ENCODE measurements at places on chromosomes 5 and 9. TPM values are rescaled to one million over a fixed set of nuclear protein-coding genes. Genes with fewer than 3 reads are reported as not detected.

- DNase-seq = no peak
Observed at GRCh38 chr5:145465474-145466263, 369.5 kb downstream of the PRELID2 start.

DNA sequence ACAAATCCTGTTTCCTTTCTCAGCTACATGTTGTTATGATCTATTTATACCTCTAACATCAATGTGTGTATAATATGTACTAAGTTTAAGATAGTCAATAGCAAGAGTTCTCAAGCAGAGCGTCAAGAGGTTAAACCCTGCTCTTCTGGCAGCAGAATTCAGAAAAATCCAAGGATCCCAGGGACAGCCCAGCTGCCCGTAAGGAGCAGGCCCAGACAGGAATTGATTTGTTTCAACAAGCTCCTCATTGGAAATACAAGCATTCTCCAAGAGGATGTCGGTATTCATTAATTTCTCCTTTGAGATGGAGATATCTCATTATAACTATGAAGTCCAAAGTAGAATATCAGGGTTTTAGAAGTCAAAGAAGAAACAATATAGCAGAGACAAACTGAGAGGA lies 14.9 kb downstream of the EFNA5 start:
- no peak for DNase-seq

DNA sequence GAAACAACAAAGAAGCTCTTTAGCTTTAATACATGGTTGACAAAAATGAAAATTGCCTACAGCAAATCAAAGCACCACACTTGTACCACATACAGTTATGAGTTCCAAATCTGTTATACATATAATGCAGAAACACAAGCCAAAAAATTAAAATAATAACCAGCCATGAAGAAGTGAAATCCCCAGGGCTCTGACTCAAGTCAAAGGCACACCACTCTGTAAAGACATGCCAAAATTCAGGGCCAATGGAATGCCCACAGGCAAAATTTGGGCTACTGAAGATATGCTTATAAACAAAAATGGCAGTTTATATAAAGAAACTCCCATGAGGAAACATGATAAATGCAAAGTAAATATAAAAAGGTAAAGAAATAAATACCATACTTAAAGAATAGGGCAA lies 29.0 kb downstream of the THBS4 start:
- DNase-seq = no peak

DNA sequence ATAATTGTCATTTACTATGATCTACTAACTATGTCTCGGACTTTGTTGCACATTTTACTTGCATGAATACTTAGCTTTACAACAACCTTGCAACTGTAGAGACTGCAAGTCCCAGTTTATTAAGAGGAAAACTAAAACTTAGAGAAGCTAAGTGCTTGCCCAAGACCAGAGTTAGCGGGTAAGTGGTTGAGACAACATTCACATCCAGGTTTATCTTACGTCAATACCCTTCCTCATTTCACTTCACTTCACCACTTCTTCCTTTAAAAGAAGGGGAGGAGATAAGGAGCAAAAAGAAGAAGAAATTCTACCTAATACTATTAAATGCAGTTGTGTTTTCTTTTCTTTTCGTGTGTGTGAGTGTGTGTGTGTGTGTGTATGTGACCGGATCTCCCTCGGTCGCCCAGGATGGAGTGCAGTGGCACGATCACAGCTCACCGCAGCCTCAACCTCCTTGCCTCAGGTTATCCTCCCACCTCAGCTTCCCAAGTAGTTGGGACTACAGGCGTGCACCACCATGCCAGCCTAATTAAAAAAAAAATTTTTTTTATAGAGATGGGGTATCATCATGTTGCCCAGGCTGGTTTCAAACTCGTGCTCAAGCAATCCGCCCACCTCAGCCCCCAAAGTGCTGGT lies 37.4 kb downstream of the MEGF9 start:
- no peak for DNase-seq

- no peak for DNase-seq
Observed at GRCh38 chr5:94361161-94361560, 257.2 kb downstream of the KIAA0825 start.

- peak; percentile 27 for DNase-seq
Observed at GRCh38 chr9:127049044-127049443, 73.4 kb downstream of the ANGPTL2 start.

- peak; percentile 90 for DNase-seq
Observed at GRCh38 chr9:34591248-34591916, 1.9 kb upstream of the CNTFR start.

DNA sequence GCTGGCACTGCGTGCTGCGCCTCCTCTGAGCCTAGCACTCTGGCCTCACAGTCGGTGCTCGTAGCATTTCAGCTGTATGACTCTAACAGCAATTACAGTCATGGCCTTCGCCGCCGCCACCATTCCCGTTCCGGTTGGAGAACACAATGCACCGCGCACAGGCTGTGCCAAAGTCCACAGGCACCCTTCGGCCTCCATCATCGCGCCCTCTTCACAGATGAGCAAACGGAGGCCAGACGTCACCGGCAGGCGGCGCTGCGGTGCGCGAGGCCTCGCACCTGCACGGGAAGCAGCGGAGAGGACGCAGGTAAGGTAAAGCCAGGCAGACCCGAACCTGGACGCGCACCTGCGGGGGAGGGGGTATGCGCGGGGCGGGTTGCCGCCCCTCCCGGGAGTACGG lies 128.9 kb downstream of the BARX1 start:
- DNase-seq = peak; percentile 66

- DNase-seq = no peak
Observed at GRCh38 chr5:74042959-74043358, 417.0 kb downstream of the ARHGEF28 start.

DNA sequence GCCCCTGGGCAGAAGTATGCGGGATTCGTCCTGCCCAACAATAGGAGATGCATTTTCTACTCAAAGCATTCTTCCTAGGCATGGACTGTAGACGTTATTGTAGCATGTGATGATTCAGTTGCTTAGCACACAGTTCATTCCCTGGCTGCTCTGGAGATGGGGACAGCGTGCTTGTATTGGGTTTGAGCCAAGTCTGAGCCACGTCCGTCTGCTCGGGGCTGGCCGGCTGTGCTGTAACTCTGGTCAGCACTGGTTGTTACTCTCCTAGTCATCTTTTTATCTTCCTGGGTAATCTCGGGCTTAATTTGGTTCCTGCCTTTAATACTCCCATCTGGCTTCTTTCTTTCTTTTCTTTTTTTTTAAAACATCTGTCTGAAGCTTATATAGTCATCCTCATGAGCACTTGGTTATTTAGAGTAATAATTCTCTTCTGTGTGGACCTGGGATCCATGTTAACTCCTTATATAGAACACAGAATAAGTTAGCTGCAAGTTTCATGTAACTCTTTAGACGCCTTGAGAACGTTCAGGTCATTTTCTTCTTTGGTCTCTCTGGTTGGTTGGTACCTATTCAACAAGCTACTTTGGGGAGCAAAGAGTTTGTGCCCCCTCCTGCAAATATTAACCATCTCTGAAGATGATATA lies 118.8 kb upstream of the RPS23 start:
- DNase-seq = no peak

- no peak for DNase-seq
Observed at GRCh38 chr9:95005278-95006143, 279.0 kb downstream of the AOPEP start.

- peak; percentile 65 for DNase-seq
Observed at GRCh38 chr9:125988479-125989050, 241.4 kb downstream of the PBX3 start.

DNA sequence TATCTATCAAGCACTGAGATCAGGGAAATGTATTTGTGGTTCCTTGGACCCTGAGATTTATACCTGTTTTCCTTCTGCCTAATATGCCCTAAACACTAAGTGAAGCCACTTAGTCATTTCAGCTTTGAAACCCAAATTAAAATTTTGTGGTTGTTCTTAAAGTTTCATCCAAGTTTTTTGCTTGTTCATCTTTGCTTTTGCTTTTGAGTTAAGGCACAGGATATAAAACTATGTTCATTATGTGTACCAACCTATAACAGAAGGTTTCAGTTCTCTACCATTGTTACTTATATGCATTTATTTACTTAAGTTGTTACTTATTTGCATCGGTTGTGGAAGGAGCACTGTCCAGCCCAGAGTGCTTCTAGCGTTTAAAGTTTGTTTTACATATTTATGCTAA lies 382.3 kb downstream of the PTPRD start:
- DNase-seq = no peak

GRCh38 chr5:106880656-106881055 lies 790.1 kb downstream of the EFNA5 start:
- no peak for DNase-seq

GRCh38 chr5:38757451-38758245 lies 88.2 kb upstream of the OSMR start:
- DNase-seq = no peak

GRCh38 chr5:41009232-41009631 lies 61.9 kb downstream of the MROH2B start:
- no peak for DNase-seq

DNA sequence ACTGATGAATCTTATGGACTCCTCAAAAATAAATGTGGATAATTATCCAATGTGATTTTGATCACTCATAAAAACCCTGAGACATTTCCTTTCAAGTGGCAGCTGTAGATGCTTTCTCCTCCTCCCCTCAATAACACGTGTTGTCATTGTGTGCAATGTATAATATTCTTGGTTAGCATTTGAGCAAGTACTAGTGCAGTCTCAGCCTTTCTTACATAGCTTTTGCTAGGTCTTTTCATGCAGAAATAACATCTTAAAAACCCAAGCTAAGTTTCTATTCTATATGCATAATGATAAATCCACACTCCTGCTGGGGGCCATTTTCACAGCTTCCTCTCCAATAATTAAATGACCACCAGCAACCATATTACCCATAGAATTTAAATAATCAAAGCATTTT lies 1835.2 kb upstream of the NUDT12 start:
- DNase-seq = no peak

DNA sequence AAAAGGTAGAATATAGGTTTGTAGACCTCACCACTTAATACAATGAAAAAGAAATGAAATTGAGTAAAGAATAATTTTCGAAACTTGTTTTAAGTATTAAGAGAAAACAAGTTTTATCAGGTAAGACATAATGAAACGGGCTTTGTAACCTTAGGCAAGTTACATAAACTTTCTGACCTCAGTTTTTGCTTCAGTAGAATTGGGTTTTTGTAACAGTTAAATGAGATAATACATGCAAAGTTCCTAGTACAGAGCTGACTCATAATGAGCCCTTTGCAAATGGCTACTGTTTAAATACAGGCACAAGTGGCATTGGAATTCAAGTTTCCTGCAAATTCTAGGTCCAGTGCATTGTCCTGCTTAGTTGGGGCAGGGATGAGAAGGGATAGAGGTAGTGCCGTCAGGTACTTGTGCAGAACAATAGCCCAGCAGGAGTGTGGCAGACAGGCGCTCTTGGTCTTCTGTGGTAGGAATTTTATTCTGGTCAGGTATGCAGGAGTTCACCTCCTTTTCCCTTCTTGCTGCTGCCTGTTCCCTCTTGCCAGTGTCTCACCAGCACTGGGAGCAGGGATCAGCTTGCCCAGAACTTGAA lies 203.8 kb downstream of the PBX3 start:
- DNase-seq = no peak

DNA sequence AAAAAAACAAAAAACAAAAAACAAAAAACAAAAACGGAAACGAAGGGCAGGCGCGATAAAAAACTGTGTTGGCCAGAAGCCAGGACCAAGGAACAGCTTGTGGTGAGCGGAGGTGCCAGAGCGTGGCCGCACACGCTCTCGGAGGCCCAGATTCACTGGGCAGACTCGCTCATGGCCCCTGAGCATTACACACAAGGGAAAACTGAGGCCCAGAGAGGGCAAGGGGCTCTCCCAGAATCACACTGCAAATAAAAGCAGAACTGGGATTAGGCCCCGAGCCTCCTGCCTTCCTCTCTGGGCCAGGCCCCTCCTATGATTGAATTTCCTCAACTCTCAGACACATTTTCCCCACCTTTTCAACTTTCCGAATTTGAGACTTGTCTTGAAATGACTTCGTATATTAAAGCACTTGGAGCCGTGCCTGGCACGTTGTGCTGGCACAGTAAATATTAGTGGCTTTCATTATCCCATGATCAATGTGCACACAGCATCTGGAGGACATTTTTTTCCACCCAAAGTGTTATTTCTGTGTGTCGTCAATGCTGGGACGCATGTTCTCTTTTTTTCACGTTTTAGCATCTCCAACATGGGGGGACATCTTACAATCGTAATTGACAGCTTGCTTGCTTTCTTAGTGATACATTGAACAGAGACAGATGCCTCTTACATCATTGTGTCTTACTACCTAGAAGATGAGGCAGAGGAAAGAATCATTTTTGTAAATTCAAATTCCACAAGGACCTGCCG lies 7.4 kb downstream of the FIBCD1 start:
- no peak for DNase-seq

GRCh38 chr5:38800515-38800914 lies 45.3 kb upstream of the OSMR start:
- DNase-seq = no peak

DNA sequence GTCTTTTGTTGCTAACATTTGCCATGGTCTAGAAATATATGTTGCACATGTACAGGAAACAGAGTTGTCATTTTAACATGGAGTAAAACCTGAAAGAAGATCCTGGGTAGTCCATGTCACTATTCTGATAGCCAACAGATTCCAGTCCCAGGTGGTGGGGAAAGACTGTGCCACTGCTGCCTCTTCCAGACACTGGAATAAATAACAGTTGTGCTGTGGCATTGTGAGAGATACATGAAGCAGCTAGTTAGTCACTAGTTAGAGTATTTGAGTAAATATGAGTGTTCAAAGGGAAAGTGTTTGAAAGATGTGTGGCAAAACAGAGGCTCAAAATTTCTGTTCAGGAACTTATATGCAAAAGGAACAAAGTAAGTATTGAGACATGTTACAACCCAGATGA lies 1408.3 kb downstream of the EFNA5 start:
- DNase-seq = no peak

GRCh38 chr5:132751971-132752580 lies 4.8 kb downstream of the CCNI2 start:
- no peak for DNase-seq

GRCh38 chr5:179697993-179698934 lies 503 bp upstream of the CANX start:
- peak; percentile 99 for DNase-seq

GRCh38 chr9:112009656-112010055 lies 113.0 kb downstream of the UGCG start:
- no peak for DNase-seq

The SLC6A3 gene
- total RNA-seq = 0.19 TPM

The CDH10 gene
- total RNA-seq = 5.5 TPM

The BTNL9 gene
- total RNA-seq = 0.39 TPM

The PDE6A gene
- not detected for total RNA-seq

The ARL10 gene
- 23.4 TPM for total RNA-seq

The PRDM9 gene
- total RNA-seq = not detected

The NEUROG1 gene
- total RNA-seq = 3.7 TPM

The IFNA13 gene
- total RNA-seq = not detected

The PCDHB13 gene
- 4.7 TPM for total RNA-seq

The TRPM3 gene
- 1.6 TPM for total RNA-seq

The LEAP2 gene
- total RNA-seq = 2.5 TPM

The ZER1 gene
- total RNA-seq = 36.8 TPM
